ENCODE measurements at places on chromosomes 5 and 9. TPM values are rescaled to one million over a fixed set of nuclear protein-coding genes. Genes with fewer than 3 reads are reported as not detected.

Gene FRRS1L
- total RNA-seq = 4.8 TPM

Gene CCL27
- not detected for total RNA-seq

Gene SVEP1
- total RNA-seq = 3.6 TPM

Gene LPAR1
- 44.9 TPM for total RNA-seq

Gene PPP3R2
- total RNA-seq = not detected

Gene ADAMTS19
- 0.75 TPM for total RNA-seq

Gene RIGI
- 13.4 TPM for total RNA-seq

Gene TRIM23
- 5.5 TPM for total RNA-seq

Gene FYB1
- total RNA-seq = 19.4 TPM

Gene RNF208
- total RNA-seq = 5.8 TPM

Gene BARX1
- 0.17 TPM for total RNA-seq

Gene ZBED3
- total RNA-seq = 7.9 TPM

Gene PCDHA4
- total RNA-seq = 0.93 TPM

Gene C5orf52
- 5.7 TPM for total RNA-seq

Gene BHMT2
- 0.70 TPM for total RNA-seq

Gene GCNT1
- total RNA-seq = 38.1 TPM

Gene PCDHB16
- total RNA-seq = 0.49 TPM

Gene ARID3C
- total RNA-seq = not detected

Gene GPR150
- 0.41 TPM for total RNA-seq

Gene PTPN3
- total RNA-seq = 13.2 TPM

Gene FOXI1
- total RNA-seq = 0.80 TPM

Gene JAKMIP2
- total RNA-seq = 0.90 TPM

Gene PCDHB9
- 2.4 TPM for total RNA-seq

Gene STPG3
- not detected for total RNA-seq

Gene SRP19
- 32.0 TPM for total RNA-seq

Gene HEMGN
- total RNA-seq = not detected

Gene SRA1
- 31.8 TPM for total RNA-seq

Gene SLC36A3
- not detected for total RNA-seq

Gene C5orf46
- total RNA-seq = not detected

Gene NELFB
- 66.2 TPM for total RNA-seq

Gene UNC5A
- total RNA-seq = 0.16 TPM

Gene PPP2R2B
- 5.9 TPM for total RNA-seq

Gene SLC27A4
- total RNA-seq = 46.8 TPM

Gene ARHGEF39
- total RNA-seq = 6.4 TPM

Gene ADAMTS2
- 9.2 TPM for total RNA-seq

Gene MCIDAS
- not detected for total RNA-seq

Gene ECM2
- total RNA-seq = 1.0 TPM

Gene ALDH1A1
- 173 TPM for total RNA-seq

Gene GFPT2
- total RNA-seq = 17.4 TPM

Gene NME5
- total RNA-seq = 1.6 TPM

Gene IGFBPL1
- total RNA-seq = 0.63 TPM

Gene XPA
- total RNA-seq = 10.8 TPM

Gene PCDH12
- 3.2 TPM for total RNA-seq

Gene PCDHGB6
- 2.3 TPM for total RNA-seq

Gene ADAMTSL1
- total RNA-seq = 10.1 TPM

Gene FOXE1
- not detected for total RNA-seq

Gene ELAVL2
- 0.35 TPM for total RNA-seq

Gene LCN2
- 20.5 TPM for total RNA-seq
